Nucleus accumbens (tissue), 56 donors: ENCODE measurements at places on chromosomes 11 and 22.

GRCh38 chr22:17190702-17191101 is 28.5 kb downstream of the ADA2 start:
- DNase-seq = no peak

DNA sequence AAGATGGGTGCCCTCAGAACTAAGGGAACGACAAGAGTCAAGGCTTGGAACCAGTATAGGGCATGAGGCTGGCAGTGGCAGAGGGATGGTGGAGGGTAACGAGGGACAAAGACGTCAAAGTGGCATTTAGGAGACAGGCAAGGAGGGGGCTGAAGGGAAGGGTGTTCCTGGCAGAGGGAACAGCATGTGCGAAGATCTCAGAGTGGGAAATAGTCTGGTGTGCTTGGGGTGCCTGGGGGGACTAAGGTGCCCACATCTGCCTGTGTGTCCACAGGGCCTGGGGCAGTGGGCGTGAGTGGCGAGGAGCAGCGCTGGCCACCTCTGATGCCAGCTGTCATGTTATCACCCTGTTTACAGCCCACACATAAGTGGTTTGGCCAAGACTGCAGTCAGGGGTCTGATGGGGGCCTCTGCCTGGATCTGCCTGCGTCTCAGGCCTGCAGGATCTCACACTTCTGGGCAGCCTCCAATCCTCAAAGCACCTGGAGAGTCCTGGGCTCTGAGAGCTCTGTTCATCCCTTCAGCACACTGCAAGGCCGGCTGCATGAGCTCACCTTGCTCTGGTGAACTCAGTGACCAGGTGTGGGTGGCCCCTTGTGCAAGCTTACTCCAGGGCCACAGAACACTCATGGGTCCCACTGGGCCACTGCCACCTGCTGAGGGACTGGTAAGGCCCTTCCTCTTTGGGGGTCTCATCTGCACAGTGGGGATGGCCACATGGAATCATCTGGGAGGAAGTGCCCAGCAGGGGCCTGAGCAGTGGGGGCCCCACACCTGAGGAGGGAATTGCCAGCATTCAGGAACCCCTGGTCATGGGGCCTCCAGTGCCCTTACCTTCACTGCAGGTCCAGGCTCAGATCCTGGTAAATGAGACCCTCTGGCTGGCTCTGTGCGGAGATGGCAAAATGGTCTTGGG is 89.7 kb upstream of the SHISAL1 start:
- no peak for DNase-seq

GRCh38 chr11:85634747-85635146 is 6.4 kb downstream of the TMEM126B start:
- DNase-seq = no peak

GRCh38 chr22:37195921-37196320 is 7.9 kb upstream of the C1QTNF6 start:
- no peak for DNase-seq

DNA sequence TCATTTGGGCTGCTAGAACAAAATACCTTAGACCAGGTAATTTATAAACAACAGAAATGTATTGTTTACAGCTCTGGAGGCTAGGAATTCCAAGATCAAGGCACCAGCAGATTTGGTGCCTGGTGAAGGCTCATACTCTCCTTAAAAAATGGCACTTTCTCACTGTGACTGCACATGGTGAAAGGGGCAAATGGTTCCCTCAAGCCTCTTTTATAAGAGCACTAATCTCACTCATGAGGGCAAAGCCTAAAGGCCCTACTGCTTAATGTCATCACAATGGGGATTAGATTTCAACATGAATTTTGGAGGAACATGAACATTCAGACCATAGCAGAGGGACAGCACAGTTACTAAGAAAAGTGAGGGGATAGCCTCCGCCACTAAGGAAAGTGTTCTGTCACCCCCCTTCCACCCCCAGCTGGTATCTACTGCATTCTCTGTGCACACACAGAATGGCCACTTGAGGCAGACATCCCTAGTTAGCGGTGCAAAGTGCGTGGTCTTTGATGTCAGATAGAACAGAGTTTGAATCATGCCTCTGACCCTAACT is 47.2 kb upstream of the CEP295 start:
- DNase-seq = no peak

DNA sequence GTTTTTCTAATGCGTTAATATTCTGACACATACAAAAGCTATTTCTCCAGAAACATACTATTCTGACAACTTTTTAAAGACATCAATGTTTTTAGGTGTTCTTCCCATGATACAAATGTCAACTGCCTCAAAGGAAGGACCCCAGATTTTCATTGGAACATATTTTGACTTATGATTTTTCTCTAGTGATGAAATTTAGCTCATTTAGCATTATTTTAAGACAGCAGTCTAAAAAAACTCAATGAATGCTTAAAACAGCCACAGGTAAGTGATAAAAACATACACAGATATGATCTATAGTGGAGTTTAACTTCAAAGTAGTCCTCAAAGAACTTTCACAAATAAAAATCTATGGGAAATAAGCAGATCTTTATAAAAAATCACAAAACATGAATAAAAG is 24.9 kb downstream of the XKR3 start:
- DNase-seq = no peak

GRCh38 chr11:75872887-75873416 is 57.9 kb downstream of the UVRAG start:
- DNase-seq = no peak

- DNase-seq = no peak
These were observed 166.3 kb upstream of the ZC3H12C start for GRCh38 chr11:109926941-109927340.

DNA sequence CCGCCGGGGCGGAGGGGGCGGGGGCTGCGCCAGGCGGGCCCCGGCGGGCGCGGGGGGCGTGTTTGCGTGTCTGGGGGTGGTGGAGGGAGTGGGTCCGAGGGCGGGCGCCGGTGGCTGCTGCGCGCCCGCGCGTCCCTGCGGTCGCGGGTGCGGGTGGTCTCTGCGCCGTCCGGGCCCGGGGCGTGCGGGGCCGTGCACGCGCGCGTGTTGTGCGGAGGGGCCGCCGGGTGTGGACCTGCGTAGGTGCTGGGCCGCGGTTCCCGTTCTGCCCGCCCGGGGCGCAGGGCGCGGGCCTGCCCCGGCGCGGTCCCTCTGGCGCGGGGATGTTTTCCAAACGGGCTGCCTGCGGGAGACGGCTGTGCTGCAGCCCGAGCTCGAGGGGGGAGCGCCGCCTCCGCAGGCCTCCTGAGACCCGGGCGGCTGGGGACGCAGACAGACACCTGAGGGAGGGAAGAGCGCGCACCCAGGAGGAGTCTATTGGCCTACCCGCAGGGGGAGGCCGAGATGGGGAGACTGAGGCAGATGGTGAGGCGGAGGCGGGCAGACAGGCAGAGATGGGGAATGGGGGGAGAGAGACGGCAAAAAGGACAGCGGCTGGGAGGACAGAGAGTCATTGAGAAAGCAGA is 442 bp downstream of the PELI3 start:
- DNase-seq = peak; percentile 46

GRCh38 chr11:15816260-15816871 is 540.0 kb downstream of the SOX6 start:
- no peak for DNase-seq

DNA sequence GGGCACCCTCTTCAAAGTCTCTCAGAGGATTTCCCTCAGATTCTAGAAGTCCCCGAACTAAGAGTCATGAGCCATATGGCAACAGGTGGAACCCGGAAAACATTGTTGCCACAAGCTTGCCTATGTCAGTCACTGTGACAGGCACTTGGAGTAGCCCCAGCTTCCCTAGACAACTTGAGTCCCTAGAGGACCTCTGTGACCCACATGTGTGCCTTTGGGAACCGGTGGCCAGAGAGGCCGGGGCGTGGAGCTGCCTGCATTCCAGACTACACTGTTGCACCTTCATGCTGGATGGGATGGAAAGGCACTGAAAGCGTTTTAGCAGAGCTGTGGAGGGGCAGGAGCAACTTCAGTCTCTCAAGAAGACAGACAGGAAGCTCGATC is 12.1 kb downstream of the SLC37A2 start:
- DNase-seq = no peak

GRCh38 chr22:27488456-27489177 is 312.9 kb downstream of the MN1 start:
- DNase-seq = no peak

DNA sequence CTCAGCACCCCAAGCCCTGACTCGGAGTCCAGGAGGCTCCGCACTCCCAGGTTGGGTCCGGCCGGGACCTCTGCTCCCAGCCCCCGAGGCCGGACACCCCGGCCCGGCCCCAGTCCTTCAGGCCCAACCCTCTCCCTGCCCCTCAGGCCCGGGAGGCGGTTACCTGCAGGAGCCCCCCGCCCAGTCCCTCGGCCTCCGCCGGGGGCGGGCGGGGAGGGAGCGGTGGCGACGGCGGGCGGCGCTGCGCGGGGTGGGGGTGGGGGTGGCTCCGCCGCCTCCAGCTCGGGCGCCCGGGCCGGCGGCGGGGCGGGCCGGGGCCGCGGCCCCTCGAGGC is 310 bp downstream of the TCF20 start:
- no peak for DNase-seq
